ENCODE measurements at places on chromosomes 7 and 10. TPM values are rescaled to one million over a fixed set of nuclear protein-coding genes. Genes with fewer than 3 reads are reported as not detected.

PTN gene
- total RNA-seq = 20.6 TPM

HABP2 gene
- 0.19 TPM for total RNA-seq

ATOH7 gene
- 0.05 TPM for total RNA-seq

NACAD gene
- total RNA-seq = 0.14 TPM

ABCB4 gene
- total RNA-seq = 0.71 TPM

GPC2 gene
- total RNA-seq = 11.2 TPM

CALHM1 gene
- total RNA-seq = 0.09 TPM

LRRC17 gene
- total RNA-seq = 27.8 TPM

KLF14 gene
- total RNA-seq = 0.05 TPM

OPALIN gene
- total RNA-seq = under 0.01 TPM

GSDME gene
- 1.9 TPM for total RNA-seq

EPO gene
- 0.09 TPM for total RNA-seq

HMX3 gene
- total RNA-seq = not detected

FGFBP3 gene
- total RNA-seq = 0.52 TPM

TMEM139 gene
- total RNA-seq = 0.19 TPM

SPRN gene
- total RNA-seq = 0.05 TPM
